Stimulated activated CD8-positive, alpha-beta memory T cell treated with anti-CD3 and anti-CD28 coated beads, Interleukin-4, amount 100 ng/mL, for 1 hour (primary cell): ENCODE measurements at places on chromosomes 13 and 19.
A peak's percentile ranks its signal among the peaks of the same experiment; 100 is the strongest.

DNA sequence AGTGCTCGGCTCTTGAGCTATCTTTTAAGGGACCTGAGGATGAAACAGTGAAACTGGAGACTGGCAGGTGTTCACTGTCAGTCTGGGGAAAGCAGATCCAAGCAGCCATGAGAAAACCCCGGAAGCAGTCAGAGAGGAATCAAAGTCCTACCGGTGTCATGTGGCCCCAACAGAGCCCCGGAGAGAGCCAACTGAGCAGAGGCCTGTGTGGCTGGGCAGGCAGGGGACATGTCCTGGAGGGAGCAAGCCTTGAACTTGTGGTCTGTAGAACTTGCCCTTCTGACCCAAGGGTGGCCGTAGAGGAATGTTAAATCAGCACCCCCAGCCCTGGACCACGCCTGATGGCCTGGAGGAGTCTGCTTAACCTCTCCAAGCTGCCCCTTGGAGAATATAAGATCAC is 113.7 kb upstream of the ZNF507 start:
- no peak for DNase-seq

DNA sequence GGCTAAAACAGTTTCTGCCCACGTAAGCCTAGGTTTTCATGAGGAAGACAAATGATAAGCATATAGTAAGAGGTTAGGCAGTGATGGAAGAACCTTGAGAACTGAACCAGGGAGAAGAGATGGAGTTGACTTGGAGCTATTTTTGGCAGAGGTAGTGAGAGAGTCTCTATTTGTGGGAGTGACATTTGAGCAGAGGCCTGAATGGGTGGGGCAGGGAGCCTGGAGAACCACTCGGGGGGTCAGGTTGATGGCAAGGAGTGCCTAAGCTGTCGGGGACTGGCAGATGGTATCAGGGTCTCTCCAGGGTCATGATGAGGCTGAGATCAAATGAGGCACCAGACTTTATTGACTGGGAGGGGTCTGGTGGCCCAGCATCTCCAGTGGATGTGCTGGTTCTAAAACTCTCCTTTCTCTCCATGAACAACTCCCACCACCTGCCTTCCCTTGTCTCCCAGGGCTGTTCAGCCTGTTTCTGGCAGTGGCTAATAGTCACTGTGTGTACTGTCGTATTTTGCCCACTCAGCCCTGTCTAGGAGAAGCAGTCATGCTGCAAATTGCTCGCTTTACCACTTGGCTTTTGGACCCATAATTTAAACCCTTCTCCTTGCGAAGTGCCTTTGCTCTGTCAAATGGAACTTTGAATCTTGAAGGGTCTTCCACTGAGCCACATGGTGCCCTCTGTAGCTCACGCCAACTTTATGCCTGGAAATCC is 3.6 kb downstream of the MAU2 start:
- DNase-seq, result no peak

DNA sequence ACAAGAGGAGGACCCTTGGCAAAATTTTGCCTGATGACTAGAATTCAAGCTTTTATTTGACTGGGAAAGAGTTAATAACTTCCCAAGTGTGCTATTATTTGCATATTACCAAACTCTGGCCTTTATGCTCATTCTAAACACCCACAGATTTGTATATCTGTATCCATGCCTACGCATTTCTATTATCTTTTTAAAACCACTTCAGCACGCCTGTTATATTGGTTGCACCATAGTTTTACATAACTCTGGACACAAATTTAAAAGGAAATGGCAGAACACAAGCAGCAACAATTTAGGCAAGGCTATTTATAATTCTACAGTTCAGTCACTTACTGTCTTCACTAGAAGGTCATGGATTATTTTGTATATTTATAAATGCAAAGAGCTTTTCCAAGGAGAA is 3.7 kb upstream of the RASL11A start:
- DNase-seq, result no peak

DNA sequence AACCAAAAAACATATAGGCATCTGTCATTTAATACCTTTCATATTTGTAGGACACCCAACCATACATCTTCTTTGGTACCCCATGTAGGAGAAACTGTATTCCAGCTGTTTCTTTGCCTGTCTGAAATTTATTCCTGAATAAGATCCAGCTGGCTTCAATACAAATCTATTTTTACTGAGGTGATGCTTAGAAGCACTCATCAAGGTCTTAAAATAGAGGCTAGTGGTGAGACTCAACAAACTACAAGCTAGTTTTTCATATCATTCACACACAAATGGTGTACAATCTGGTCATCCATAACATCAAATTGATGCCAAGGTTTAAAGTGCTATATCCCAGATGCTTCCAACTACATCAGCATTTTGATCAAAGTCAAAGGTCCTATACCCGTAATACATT is 1071.3 kb upstream of the MIR17HG start:
- DNase-seq, result no peak

DNA sequence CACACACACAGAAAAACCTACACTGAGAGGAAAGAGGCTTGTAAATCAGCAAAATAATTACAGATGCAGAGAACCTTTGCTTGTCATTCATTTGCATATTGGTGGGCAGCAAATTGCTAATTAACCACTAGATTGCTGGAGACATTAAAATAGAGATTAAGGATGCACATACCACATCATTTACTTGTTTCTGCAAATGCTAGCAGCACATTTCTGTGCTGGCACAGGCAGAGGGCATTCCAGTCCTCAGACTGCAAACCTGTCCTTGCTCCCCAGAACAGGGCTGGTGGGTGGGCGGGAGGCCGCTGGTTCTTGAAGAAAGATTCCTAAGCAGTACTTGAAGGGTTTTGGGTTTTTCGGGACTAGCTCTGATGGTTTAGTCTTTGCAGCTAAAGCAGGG is 941 bp upstream of the SIAH3 start:
- no peak for DNase-seq

DNA sequence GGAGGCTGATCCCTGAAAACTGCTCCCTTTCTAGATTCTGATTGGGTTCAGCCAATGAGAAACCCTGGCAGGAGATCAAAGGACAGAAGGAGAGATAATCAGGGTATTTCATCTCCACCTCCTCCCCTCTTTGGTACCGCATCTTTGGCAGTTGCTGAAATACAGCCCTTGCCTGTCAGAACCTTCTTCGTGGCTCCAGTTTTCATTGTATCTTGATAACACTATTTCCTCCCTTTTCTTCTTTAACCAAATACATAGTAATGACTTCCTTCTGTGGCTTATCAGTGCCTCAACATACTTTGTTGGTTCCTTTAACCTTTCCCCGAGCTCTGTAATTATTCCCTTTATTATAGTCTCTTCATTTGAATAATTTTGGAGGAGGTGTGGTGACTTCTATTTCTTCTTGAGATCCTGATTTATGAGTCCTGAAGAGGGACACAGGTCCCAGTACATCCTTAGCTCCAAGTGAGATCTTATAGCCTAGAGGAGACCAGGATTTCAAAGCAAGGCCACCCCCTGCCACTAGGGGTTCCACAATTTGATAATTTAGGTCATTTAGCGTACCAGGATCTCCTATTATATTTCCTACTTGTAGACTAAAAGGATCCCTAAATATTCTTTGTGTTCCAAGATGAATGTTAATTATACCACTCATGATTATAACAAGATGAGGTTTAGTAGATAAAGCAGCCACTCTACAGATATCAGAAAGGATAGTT is 98.0 kb downstream of the EDNRB start:
- no peak for DNase-seq

GRCh38 chr19:5828661-5829566 is 10.6 kb downstream of the FUT6 start:
- DNase-seq, result no peak

- DNase-seq, result no peak
Observed at GRCh38 chr19:33444562-33445441, 71.3 kb downstream of the CEBPG start.

- no peak for DNase-seq
Observed at GRCh38 chr13:74052402-74052928, 81.7 kb downstream of the KLF12 start.

GRCh38 chr19:33629826-33630375 is 8.1 kb downstream of the CHST8 start:
- DNase-seq, result no peak

DNA sequence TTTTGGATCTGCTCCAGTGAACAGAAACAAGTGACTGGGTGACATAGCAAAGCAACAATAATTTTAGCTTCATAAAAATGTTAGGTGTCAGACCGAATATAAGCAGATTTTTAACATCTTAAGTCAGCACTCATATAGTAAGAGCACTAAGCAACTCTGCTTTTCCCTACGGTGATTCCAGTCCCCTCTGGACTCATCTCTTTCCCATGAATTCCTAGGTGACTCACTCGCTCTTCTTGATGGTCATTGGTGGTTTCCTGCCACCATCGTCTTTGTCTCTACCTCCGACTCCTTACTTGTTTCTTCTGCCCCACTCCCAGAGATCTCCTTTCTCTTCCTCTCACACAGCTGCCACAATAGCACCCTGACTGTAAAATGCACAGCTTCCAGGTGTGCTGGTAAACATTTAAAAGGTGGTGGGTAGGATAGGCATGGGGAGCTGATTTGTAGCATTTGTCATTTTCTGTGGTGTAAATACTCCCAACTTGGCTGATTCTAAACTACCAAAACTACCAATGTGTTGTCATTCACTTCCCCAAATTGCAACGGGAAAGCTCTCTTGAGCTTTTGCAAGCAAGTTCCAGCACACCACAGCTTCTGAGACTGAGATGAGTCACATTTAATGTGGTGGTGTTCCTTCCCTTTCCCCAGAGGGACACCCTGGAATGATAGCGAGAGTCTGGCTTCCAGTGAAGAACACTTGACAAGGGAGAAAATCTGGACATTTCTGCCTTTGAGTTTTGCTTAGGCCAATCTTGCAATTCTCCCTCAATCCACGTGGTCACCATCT is 42.8 kb upstream of the CLDN10 start:
- no peak for DNase-seq

DNA sequence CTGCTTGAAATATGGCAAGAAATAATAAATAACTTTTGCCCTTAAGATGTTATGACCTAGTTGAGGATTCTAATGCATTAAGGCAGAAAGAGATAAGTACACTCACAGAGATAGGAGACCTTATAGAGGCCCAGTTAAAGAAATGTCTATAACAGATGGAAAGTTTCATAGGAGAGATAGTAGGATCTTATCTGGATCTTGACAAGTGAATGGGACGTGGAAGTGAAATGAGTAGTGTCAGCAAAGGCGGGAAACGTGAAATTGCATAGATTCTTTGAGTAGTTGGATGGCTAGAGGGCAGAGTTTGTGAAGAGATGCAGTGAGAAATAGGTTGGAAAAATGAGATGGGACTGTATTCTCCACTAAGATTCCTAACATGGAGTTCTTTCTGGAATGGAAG is 71.2 kb downstream of the HS6ST3 start:
- no peak for DNase-seq

- no peak for DNase-seq
Observed at GRCh38 chr13:52348983-52349780, 56.8 kb downstream of the THSD1 start.

- DNase-seq, result no peak
Observed at GRCh38 chr19:54196536-54196935, 4.1 kb upstream of the RPS9 start.

DNA sequence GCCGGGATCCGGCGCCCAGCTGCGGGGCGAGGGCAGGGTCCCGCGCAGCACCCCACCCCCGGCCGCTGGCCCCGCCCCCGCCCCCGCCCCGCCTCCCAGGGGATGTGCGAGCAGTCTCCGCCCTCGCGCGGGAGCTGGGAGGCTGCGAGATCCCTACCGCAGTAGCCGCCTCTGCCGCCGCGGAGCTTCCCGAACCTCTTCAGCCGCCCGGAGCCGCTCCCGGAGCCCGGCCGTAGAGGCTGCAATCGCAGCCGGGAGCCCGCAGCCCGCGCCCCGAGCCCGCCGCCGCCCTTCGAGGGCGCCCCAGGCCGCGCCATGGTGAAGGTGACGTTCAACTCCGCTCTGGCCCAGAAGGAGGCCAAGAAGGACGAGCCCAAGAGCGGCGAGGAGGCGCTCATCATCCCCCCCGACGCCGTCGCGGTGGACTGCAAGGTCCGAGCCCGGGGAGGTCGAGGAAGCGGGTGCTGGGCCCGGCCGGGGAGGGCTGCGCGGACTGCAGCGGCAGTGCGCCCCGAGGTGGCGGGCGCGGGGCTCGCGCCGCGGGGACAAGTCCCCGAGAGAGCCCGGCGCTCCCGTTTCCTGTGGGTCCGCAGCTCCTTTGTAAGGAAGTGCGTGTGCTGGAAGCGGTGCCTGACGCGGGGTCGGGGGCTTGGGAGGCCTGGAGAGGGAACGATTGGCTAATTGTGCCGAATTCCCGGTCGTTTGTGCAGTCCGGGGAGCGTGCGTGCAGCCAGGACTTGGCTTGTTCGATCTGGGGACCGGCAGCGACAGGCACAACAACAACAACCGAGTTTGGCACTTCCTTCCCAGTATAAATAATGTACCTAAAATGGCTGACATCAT is at the start of gene ITM2B:
Gene ITM2B, plus strand, starts transcription at position 161 of the 843 bp plus-strand sequence. Its CDS starts 155 bp downstream, at position 316.
- DNase-seq, result peak; percentile 50

DNA sequence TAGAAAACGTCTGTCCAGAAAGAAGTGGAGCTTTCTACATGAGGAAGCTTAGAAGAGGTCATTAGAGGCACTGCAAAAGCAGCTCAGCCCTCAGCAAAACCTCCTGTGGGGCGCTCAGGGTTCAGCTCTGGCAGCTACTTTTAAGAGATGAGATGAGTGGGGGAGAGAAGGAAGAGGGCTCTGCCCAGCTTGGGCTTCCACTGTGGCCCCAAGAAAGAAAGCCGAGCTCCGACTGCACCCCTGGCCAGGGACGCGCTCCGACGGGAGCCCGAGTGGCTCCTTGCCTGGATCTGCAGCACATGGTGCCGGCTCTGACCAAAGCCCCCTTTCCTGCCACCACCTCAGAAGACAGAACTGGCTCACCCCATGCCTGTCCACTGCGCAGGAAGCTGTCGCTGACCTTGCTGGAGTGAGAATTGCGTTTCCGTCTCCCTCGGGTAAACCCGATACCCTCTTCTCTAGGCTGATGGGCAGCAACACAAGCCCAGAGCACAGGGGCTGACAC is 36.4 kb downstream of the NAXD start:
- no peak for DNase-seq

GRCh38 chr13:65125236-65125635 is 2104.9 kb downstream of the PCDH9 start:
- no peak for DNase-seq

DNA sequence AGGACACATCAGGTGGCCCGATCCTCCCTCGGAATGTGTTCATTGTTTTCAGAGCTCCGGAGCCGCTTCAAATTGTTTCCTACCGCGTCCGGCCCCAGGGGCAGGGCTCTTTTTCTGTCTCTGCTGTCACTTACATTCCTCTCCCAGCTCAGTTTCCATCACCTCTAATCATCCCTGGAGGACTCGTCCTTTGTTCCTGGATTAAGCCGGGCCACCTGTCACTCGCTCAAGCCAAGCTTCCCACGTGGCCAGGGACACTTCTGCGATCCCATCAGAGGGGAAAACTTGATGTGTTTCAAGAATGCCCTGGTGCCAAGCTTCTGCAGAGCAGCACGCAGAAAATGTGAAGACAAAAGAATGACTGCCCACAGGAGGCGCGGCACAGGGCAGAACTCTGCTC is 13.5 kb downstream of the IL17D start:
- no peak for DNase-seq

GRCh38 chr13:44734201-44734707 is 158.1 kb upstream of the TSC22D1 start:
- no peak for DNase-seq
